ENCODE measurements at places on chromosomes 1 and 21.

GRCh38 chr1:167022384-167022783, 33.3 kb downstream of the MAEL start:
- DNase-seq = no peak

- peak; percentile 67 for DNase-seq
These were observed 12.7 kb upstream of the RAB4A start for GRCh38 chr1:229258031-229258756.

- DNase-seq = no peak
These were observed 55.6 kb upstream of the GPR153 start for GRCh38 chr1:6316240-6317097.

- DNase-seq = no peak
These were observed 373 bp downstream of the MTF1 start for GRCh38 chr1:37858931-37859506.

GRCh38 chr1:112581586-112582192, 37.3 kb downstream of the ST7L start:
- no peak for DNase-seq

- no peak for DNase-seq
These were observed 111.6 kb downstream of the RIPK4 start for GRCh38 chr21:41655259-41655658.

DNA sequence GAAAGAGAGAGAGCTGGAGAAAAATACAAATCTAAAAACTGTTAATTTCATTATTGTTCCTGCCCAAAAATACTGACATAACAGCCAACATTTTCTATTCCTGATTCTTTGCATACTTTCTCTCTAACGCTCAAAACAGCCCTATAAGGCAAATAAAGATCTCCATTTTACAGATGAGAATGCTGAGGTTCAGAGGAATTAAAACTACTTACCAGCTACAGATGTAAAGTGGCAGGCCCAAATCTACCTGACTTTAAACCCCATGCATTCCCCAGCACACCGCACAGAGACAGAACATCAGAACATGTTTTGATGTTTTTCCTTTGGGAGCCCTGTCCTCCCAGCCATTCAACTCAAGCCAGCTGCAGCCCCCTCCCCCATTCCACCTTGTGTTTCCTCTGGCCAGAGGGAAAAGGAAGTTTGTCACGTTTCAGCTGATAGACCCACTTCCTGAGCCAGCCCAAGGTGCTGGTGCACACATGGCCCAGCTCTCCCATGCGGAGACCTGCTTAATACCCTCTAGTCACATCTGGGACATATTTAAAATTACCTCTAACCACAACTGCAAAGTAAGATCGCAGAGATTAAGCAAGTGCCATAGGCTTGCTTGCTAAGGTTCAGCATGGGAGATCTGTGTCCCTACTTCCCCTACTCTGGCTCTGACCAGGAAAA, 133.1 kb upstream of the NFIA start:
- no peak for DNase-seq

DNA sequence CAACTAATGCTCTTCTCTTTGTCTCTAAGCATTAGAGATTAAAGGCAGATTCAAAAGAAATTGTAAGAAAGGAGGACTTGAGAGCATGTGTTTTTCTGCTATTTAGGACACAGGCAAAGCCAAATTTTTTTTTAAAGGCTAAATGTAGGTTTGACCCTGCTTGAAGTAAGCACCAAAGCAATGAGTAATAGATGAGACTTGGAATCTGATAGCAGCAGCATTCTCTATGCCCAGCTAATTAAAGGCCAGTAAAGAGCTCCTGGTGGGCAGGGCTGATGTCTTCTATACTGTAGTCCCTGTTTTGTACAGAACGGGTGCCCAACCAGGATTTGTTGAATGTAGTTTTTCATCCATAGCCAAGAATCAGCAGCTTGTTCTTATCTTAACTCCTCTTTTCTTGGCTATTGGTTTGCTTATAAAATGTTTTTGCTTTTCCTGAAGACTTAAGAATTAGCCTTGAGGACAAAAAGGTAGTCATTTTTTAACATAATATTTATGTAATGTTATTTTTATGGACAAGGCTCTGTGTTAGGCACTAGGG, 179.6 kb downstream of the LMO4 start:
- no peak for DNase-seq

GRCh38 chr1:178543290-178543607, 30.3 kb downstream of the TEX35 start:
- no peak for DNase-seq

DNA sequence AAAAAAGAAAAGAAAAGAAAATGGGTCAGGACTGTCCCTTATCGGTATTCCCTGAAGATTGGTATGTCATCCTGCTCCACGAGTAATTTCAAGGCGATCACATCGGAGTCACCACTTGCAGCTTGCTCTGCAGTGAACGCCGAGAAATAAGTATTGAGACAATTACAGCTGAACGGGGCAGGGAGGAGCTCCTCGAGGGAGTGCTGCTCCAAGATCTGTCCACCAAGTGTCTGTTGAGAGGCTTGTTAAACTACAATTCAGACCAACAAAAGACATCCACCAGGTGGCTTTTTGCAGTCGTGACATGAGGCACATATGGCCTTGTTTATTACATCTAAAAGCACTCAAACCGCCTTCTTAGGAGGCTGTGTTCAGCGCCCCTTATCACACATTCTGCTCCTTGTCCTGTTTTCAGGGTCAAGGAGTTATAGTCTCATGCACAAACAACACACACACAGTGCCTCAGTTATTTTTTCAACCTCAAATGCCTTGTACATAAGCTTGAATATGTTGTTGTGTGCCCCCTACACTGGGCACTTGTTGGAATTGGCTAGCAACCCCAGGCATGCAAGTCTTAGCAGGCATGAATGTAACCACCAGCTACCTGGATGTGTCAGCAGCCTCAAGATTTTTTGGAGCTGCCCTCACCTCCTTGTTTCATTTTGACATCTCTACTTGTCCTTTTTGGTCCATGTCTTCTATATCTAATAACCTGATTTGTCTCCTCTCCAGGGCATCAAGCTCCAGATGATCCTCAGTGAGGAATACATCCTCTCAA, 13.0 kb upstream of the CD48 start:
- no peak for DNase-seq

DNA sequence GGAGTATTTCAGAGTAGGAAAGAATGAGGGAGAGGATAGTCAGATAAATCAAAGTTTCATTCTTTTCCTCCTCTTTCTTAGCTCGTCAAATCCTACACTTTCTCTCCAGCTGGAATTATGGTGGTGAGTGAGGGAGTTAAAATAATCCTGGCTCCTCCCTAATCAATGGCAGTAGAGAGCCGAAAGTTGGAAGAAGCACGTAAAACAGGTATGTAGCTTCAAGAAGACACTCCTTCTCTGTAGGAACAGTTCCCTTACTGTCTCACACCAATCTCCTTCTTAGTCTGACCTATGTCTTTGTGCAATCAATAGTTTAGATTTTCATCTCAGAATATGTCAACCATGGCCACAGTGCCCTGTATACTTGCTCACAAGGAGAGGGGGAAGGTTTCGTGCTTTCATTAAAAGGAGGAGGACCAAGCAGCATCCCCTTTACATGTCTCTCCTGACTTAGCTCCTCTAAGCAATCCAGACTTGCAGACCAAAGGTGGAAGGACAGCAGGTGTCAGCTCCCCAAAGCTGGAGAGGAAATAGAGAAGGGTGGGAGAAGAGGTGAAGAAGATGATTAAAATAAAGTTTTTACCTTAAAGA, 878 bp downstream of the MINDY1 start:
- DNase-seq = no peak

GRCh38 chr1:188406636-188407035, 1577.9 kb downstream of the PLA2G4A start:
- no peak for DNase-seq

DNA sequence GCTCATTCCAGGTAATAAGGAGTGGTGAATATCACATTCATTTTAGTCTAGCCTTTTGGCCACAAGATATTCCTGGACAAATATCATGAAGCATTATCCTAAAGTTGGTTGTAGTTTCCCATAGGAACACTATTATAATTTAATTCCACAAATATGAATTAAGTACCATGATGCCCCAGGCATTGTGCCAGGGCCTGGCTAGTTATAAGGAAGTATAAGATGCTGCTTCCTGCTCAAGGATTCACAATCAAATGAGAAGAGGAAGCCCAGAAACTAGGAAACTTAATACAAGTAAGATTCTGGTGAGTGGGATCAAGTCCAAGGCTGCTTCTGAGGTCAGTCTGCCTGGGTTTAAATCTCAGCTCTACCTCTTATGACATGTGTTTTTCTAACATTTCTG, 30.6 kb upstream of the ZP4 start:
- DNase-seq = no peak

- DNase-seq = no peak
These were observed 39.5 kb upstream of the CPLANE2 start for GRCh38 chr1:16276302-16277030.

DNA sequence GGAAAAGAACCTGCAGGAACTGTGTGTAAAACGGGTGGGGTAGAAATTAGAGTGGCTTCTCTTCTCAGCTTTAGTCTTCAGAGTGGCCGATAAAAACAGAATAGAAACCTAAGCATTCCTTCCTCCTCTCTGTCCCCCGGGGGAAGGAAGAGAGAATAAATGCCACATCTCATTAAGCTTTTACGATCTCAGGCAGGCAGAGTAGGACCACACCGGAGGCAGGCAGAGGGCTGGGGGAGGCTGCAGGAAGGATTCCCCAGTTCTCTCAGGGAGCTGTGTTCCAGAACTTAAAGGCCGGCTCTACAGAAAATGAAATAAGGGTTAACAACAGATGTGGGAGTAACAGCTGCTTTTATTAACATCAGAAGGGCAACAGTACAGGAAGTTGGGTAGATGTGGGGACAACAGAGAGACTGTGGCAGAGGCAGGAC, 24.5 kb upstream of the MEF2D start:
- no peak for DNase-seq

- DNase-seq = no peak
These were observed 14.7 kb downstream of the KIF21B start for GRCh38 chr1:201008666-201009360.

- DNase-seq = no peak
These were observed 170.7 kb downstream of the NEGR1 start for GRCh38 chr1:72111662-72112061.

DNA sequence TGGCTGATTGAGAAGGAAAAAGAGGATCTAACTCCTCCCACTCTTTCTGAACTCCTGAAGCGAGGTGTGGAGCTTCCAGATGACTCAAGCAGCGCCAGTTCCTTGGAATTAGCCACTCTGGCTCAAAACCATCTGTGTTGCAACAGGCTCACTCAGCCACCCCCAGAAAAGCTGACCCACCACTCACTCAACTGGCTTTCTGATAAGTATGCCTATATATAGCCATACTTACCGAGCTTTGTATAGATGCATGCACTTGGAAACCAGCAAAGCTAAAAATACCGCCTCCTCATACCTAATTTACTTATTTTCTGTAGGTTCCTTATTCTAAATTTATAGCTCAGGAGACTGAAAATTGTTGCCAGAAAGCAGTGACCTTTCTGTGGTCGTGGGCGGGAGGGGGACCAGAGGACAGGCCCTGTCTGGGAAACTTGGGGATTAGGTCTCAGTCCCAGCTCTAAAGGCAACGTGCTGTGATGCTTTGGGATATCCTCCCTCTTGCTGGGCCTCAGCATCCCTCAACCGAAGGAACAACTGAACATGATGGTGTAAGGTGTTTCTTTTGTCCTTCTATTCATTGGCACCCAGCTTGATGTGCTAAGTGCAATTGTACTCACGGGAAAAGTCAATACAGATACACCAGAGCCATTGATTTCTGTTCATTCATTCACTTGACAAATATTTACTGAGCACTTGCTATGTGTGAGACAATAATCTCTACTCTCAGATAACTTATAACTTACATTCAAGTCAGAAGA, 65.7 kb downstream of the NENF start:
- no peak for DNase-seq

Data from activated CD4-positive, alpha-beta T cell treated with anti-CD3 and anti-CD28 coated beads for 48 hours (primary cell).